ENCODE measurements at places on chromosomes 2 and 18.

- no peaks in the 10 kb centered on the region for H3K4me1 ChIP-seq
- no peaks in the 10 kb centered on the region for H3K27me3 ChIP-seq
- DNase-seq: no peak
- H3K36me3 ChIP-seq: no peaks in the 10 kb centered on the region
- H3K4me3 ChIP-seq: no peak overlapping the region
Observed at GRCh38 chr2:82731824-82732223, 1727.3 kb downstream of the SUCLG1 start.

DNA sequence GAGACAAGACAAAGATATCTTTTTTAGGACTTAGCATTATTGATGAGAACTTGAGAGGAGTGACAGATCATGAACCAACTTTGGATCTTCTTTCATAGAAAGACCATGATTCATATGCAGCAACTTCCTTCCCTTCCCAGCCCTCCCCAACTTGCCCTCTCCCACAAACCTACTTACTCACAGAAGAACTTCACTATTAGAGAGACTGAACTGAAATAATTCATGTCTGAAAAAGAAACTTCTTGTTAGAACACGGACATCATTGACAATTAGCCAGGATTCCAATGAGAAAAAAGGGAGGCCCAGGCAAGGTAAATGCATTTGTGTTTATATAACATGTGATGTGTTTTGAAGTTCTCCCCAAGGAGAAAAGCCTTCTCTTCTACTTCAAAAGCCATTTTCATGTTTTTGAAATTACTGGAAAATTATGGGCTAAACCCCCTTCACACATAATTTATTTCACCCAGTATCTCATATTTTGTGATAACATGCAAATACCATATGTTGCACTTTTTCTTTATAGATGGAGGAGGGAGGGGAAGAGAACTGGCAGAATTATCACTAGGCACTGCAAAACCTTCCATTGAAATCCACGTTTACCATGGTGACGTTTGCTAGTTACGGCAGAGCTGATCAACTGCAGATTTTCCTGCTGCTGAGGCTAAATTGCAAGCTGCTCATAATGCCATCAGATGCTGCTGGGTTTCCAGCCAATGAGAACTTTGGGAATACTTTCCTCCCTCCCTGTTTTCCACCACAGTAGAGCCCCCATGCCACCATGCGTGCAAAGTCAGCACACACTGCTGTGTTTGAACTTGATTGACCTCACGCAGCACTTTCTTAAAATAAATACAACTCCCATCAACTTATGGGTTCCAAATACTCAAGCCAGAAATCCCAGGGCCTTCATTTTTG lies 294.7 kb downstream of the MEIS1 start:
- no peak for DNase-seq
- H3K27ac ChIP-seq: no peak overlapping the region
- H3K27me3 ChIP-seq: no peaks in the 10 kb centered on the region

GRCh38 chr2:43657241-43657640 lies 19.0 kb downstream of the C1GALT1C1L start:
- H3K4me3 ChIP-seq: no peak overlapping the region
- no peak for DNase-seq
- no peaks in the 10 kb centered on the region for H3K36me3 ChIP-seq
- H3K4me1 ChIP-seq: no peaks in the 10 kb centered on the region

- H3K27me3 ChIP-seq: no peaks in the 10 kb centered on the region
- no peak for DNase-seq
- H3K4me1 ChIP-seq: no peaks in the 10 kb centered on the region
- H3K4me3 ChIP-seq: no peak overlapping the region
- H3K27ac ChIP-seq: no peak overlapping the region
- H3K36me3 ChIP-seq: no peaks in the 10 kb centered on the region
Observed at GRCh38 chr18:43389163-43389562, 111.9 kb upstream of the SYT4 start.

DNA sequence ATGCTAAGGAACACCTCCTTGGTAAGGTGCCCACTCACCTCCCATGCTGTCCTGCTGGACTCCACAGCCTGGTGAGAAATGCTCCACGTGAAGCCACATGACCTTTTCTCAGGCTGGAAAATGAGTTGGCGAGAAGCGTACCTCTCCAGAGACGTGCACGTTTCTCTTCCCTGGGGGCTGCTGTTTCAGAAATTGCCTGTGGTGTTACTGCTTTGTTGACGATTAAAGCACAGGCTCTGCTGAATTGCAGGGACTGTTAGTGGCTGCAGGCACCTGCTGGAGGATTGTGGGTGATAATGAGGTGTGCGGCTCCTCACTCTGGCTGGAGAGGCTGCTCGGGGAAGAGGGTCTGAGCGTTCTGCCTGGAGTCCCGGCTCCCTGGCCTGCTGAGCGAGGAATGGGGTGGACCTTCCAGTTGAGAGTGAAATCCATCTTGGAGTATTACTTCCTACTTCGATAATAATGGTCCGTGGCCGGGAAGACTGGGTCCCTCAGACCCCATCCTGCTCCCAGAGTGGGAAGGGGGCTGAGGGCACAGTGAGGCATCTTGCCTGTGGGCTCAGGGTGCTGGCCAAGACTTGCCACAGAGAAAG lies 199.3 kb upstream of the HDAC4 start:
- no peaks in the 10 kb centered on the region for H3K4me1 ChIP-seq
- H3K4me3 ChIP-seq: no peak overlapping the region
- peak; percentile 4 for DNase-seq
- no peaks in the 10 kb centered on the region for H3K27me3 ChIP-seq
- H3K27ac ChIP-seq: no peak overlapping the region

DNA sequence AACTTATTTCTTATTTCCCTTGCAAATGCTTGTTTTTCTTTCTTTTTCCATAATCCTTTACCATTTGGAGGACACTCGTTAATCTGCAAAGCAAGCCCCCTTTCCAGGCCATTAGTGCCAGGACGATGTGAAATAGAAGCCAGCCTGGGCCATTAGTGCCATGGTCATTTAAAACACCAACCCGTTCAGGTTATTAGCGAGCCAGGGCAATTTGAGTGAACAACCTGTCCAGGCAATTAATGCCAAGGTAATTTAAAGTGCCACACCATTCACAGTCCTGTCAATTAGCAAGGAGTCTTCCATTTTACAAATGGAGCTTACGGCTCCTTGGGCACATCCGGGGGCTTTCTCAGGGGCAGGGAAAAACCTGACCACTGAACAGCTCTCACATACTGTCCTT lies 370.6 kb downstream of the HRH4 start:
- no peak overlapping the region for H3K27ac ChIP-seq
- no peak overlapping the region for H3K4me3 ChIP-seq
- H3K36me3 ChIP-seq: no peaks in the 10 kb centered on the region
- H3K4me1 ChIP-seq: no peaks in the 10 kb centered on the region

- no peak overlapping the region for H3K27ac ChIP-seq
- H3K36me3 ChIP-seq: no peaks in the 10 kb centered on the region
- DNase-seq: no peak
- no peaks in the 10 kb centered on the region for H3K27me3 ChIP-seq
- H3K4me3 ChIP-seq: no peak overlapping the region
- H3K4me1 ChIP-seq: no peaks in the 10 kb centered on the region
Observed at GRCh38 chr18:65752625-65753325, 2.0 kb downstream of the CDH7 start.

GRCh38 chr2:126238251-126238650 lies 417.7 kb upstream of the GYPC start:
- DNase-seq: no peak
- no peak overlapping the region for H3K4me3 ChIP-seq
- no peaks in the 10 kb centered on the region for H3K4me1 ChIP-seq
- no peak overlapping the region for H3K27ac ChIP-seq
- H3K36me3 ChIP-seq: no peaks in the 10 kb centered on the region

DNA sequence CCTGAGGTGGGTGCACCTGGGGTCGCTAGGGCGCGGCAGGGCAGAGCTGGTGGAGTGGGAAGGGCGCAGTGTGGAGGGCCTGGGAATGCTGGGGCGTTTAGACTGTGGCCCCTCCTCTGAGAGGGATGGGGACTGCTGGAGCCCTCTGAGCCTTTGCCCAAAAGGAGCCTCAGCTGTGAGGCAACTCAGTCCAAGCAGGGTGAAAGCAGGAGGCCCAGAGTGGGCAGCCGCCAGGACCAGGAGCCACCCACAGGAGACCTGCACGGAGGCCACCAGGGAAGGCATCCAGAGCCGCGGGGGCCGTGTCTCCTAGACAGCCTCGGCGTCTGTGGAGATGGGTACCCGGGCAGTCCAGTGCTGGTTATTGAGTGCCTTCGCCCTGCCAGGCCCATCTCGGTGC lies 114.9 kb downstream of the SEPTIN10 start:
- no peaks in the 10 kb centered on the region for H3K36me3 ChIP-seq
- no peak overlapping the region for H3K27ac ChIP-seq
- no peak for DNase-seq

- no peaks in the 10 kb centered on the region for H3K36me3 ChIP-seq
- H3K27me3 ChIP-seq: no peaks in the 10 kb centered on the region
- peaks cover 17% of the 10 kb centered on the region for H3K4me1 ChIP-seq
Observed at GRCh38 chr2:43214253-43214652, 12.2 kb downstream of the ZFP36L2 start.

- no peaks in the 10 kb centered on the region for H3K36me3 ChIP-seq
- no peak overlapping the region for H3K27ac ChIP-seq
- H3K4me3 ChIP-seq: no peak overlapping the region
- H3K4me1 ChIP-seq: no peaks in the 10 kb centered on the region
- DNase-seq: no peak
Observed at GRCh38 chr2:217125014-217125413, 265.1 kb upstream of the TNP1 start.

- no peak for DNase-seq
- H3K36me3 ChIP-seq: no peaks in the 10 kb centered on the region
- no peaks in the 10 kb centered on the region for H3K27me3 ChIP-seq
- H3K27ac ChIP-seq: no peak overlapping the region
Observed at GRCh38 chr2:84870306-84870705, 10.6 kb downstream of the TRABD2A start.

DNA sequence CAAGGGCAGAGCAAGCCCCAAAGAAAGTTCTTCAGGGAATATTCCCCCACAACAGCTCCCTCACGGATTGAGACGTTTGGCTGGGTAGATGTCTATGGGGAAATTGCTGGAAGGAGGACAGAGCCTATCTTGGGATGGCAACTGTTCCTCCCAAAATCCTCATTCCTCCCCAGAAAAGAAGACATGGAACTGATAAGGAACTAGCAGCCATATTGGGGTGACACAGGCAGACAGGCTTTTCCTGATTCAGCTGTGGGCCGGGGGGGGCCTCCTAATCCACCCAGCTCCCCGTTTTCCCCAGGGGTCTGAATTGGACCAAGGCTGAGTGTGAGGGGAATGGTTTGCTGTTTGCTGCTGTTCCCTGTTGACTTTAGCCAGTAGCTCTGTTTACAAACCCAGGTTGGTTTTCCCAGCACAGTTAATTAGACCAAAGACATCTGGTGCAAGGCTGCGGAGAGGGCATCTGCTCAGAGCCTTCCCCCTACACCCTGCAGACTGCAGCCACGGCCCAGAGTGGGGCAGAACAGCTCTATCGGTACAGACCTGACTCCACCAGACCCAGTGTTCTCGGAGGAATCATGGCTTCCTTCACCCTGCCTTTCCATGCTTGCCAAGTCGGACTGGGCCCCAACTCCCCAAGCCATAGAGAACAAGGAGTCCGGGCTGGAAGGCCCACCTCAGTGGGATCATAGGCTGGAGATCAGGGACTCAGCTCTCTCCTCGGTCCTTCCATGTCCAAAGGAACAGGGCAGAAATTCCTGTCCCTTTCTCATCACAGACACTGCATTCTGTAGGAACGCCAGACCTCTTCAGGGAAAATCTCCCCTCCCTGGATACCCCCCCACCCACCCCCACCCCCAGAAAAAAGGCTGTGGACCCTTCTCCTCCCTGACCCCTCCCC lies 1.7 kb upstream of the PKDCC start:
- peak overlapping the region; percentile 96 for H3K27ac ChIP-seq
- H3K27me3 ChIP-seq: no peaks in the 10 kb centered on the region
- peak overlapping the region; percentile 90 for H3K4me3 ChIP-seq
- no peaks in the 10 kb centered on the region for H3K4me1 ChIP-seq
- H3K36me3 ChIP-seq: no peaks in the 10 kb centered on the region

Measured in uterus (tissue), 4 donors.